ENCODE measurements at places on chromosomes 11 and 22.

DNA sequence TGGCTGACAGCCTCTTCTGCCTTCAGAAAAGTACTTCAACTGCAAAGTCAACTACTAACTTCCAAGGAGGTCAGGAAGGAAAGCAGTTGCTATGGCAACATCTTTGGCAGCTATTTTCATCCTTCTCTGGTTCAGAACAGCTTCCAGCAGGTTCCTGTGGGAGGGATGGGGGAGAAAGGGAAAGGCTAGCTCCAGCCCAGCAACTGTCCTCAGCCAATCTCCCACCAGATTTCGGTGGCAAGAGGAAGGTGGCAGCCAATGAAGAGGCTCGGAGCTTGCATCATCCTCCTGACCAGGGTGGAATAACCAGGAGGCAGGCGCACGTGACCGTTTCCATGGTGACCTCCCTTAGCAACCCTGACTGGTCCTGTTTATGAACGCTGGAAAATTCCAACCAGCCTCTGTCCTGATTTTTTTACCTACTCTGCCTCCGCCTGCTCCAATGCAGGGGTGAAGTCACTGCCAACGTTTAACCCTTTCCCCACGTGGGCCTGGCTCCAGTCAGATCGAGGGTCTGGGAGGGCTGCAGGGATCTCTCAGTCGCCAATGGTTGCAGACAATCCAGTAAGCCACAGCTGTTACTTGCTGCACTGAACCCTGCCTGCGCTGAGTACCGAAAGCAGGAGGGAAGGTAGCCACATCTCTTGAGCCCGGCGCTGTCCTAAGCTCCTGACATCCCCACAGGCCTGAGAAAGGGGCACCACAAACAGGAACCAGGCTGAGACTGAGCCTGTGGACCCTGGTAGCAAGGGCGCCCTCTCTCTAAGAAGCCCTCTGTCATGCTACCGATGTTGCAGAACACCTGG is 11.2 kb upstream of the MALAT1 start:
- DNase-seq, result peak; percentile 70

DNA sequence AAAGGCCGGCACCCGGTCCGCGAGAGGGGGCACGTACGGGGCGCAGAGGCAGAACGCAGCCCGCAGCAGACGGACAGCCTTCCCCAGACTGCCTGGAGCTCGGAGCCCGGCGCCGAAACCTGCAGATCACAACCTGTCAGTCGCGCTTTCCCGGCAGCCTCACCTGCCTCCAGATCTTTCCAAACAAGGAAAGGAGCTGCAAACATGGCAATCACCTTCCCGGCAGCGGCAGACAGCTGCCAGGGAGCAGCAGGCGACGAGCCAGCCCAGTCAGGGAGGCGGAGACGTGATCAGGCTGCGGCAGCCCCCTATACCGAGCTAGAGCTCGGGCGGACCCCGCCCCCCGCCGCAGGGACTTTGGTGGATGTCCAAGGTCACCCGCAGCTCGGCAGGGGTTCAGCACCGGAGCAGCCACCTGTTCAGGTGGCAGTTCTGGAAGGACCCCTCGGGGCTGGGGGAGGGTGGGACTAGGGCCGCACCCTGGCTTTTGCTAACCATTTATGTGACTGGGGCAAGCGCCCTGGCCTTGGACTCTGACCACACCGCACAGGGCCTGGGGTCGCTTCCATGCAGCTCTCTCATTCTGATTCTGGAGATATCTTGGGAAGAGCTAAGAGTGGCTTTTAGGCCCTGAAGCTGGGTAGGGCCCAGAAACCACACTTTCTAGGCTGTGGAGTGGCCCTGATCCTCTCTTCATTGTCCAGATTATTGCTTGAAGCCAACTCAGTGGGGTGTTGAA is 143.8 kb downstream of the NECTIN1 start:
- no peak for DNase-seq

- DNase-seq, result no peak
These were observed 52.2 kb downstream of the GAB2 start for GRCh38 chr11:78365381-78365792.

GRCh38 chr11:73267906-73268540 is 4.1 kb upstream of the P2RY6 start:
- no peak for DNase-seq

GRCh38 chr22:45206233-45206632 is 34.5 kb downstream of the KIAA0930 start:
- DNase-seq, result no peak

GRCh38 chr11:126607374-126607773 is 251.9 kb downstream of the ST3GAL4 start:
- peak; percentile 11 for DNase-seq

GRCh38 chr11:129846508-129847335 is 31.1 kb downstream of the TMEM45B start:
- no peak for DNase-seq

DNA sequence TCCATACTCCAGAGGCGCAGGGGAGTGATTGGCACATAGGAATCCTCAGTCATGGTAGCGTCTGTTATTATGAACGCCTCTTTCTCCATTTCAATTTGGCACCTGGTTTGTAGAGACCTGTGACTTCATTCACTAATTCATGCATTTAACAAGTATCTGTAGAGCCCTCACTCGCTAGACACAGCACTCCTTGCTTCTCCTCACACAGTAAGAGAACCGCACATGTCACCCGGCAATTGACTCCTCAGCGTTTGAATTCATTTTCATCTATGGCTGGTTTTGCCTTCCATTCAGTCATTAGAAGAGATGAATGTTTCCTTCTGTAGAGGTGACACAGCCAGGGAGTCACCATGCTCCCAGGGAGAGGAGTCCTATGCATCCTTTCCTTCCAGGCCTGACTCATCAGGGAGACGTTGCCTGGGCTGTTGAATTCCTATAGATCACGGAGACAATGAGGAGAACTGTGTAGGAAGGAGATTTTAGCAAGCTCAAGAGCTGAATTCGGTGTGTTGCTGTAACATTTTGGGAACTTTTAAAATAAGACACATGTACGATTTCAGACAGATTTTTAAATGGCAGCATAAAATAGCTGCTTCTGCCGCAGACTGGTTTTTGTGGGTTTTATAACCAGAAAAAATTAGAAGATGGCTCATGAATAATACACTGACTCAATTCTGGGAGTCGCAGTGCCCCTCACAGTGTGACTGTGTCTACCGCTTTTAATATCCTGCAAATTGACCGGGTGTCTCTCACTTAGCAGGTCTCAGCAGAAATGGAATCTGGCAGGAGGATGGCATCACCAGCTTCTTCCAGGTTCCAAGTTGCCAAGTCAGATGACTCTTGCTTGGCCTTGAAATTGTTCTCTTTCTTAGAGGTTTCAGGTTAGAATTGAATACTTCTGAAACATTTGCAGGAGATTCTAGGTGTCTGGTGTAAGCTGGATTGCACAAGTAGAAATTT is 44.4 kb upstream of the CLMP start:
- no peak for DNase-seq

- no peak for DNase-seq
These were observed 17.9 kb downstream of the MICAL2 start for GRCh38 chr11:12128301-12128751.

GRCh38 chr22:47116426-47117341 is 354.2 kb downstream of the TBC1D22A start:
- DNase-seq, result no peak

- no peak for DNase-seq
These were observed 18.8 kb downstream of the APOL4 start for GRCh38 chr22:36182857-36183256.

DNA sequence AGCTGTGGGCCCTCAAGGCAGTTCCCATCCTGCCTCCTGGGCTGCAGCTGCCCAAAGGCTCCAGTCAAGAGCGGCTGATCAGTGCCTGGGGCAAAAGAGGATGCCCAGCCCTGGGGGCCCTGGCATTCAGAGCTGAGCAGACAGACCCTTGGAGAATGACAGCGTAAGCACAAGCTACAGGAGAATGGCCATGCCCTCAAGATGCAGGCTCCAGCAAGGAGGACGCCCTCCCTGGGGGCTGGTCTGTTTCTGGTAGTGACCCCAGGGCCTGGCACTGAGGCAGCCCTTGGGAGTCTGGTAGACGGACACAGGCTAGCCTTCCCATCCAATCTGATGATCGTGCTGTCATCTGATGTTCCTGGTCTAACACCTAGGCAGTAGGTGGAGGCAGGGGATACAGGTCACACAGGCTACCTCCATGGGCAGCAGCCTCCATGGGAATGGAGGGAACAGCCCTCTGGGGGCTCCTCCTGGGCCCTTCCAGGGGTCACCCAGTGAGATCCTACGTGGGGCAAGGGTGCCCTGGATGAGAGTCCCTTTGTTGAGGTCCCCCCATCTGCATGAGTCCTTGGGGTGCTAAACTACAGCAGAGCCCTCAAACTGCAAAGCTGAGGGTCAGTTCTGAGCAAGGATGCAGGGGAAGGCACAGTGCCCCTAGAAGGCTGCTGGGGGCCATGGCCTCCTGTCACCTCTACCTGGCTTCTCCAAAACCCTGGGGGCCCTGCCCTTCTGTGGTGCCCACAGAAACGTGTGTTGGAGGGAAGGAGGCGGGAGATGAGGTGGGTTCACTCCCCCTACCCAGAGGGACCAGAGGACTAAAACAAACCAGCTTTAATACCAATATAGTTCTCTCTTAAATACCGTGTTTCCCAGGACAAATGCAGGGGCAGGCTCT is 10.2 kb upstream of the SF1 start:
- no peak for DNase-seq

GRCh38 chr11:29328961-29329441 is 687.8 kb downstream of the KCNA4 start:
- DNase-seq, result no peak

DNA sequence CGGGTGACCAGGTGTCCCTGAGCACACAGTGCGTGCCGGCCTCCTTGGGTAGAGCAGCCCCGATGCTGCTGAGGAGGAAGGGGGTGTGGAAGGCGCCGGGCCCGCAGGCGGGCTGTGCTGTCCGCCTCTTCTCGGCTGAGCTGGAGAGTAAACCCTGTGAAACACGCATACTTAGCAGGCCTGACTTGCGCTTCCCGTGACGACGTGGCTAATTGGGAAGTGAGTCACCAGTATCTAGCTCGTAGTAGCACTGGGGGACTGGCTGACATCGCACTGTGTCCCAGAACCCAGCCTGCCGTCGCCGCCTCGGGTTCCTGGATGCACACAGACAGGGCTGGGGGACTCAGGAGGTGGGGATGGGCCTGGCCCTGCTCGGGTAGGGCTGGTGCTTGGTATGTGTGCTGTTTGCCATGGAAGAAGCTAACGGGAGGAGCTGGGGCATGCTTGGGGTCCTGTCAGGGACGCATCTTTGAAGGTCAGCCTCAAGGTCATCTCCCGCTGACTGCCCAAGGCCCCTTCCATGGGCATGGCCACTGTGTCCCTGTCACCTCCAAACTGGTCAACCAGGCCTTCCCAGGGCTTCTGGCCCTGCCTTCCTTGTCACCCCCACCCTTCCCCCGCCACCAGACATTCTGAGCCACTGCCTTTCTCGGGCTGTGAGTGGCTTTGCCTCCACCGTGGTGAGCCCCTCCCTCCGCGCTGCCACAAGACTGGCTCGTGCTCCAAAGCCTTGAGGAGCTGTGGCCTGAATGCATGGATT is 1327.0 kb downstream of the BRD1 start:
- DNase-seq, result no peak

- DNase-seq, result no peak
These were observed 460.0 kb downstream of the BUD13 start for GRCh38 chr11:116312570-116313391.

- peak; percentile 43 for DNase-seq
These were observed 369 bp downstream of the DHCR7 start for GRCh38 chr11:71447791-71448256.

DNA sequence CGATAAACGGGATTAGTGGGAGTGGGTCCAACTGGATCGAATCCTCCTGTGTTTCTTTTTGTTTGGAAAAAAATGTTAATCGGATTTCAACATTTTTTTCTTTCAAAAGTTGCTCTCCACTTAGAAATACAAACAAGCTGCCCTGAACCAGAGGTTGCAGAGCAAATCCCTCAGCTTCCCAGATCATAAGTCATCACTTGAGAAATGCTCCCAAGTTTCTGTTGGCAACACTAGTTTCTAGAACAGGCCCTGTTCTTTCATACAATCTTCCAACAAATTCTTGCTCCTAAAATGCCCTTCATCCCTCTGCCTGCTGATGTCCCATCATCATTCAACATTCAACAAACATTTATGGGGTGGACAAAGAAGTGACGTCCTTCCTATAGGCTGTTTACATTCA is 1.3 kb upstream of the MLC1 start:
- no peak for DNase-seq

DNA sequence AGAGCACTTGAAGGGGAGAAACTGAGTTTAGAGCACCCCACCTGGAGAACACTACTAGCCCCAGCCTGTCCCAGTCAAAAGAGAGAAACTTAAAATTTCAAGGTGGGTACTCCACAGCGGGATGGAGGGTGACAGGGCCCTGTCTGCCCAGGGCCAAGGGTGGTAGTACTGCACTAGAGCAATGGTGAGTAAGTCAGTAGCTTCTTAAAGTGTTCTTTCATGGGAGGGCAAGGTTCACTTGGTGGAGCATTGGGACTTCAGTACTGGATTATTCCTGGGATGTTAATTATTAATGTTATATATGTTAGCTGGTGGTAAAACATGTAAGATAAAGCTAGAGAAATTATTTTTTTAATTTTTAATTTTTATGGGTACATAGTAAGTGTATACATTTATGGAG is 28.5 kb upstream of the AQP11 start:
- DNase-seq, result no peak

DNA sequence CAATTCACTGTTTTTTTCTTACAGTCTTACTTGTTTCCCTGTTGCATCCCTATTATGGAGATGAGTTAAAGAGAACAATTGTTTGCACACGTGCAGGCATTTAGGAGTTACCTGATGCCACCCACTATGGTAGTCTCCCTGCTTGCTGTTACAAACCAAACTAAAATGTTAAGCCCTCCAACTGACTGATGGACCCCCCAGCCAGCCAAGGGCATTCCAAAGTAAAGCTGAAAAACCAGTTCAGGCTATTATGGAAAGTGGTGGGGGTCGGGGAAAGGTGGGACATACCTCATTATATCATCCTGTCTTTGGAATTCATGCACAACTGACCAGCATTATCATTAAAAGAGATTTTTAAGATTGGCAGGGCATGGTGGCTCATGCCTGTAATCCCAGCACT is 47.0 kb upstream of the GNAZ start:
- DNase-seq, result no peak

DNA sequence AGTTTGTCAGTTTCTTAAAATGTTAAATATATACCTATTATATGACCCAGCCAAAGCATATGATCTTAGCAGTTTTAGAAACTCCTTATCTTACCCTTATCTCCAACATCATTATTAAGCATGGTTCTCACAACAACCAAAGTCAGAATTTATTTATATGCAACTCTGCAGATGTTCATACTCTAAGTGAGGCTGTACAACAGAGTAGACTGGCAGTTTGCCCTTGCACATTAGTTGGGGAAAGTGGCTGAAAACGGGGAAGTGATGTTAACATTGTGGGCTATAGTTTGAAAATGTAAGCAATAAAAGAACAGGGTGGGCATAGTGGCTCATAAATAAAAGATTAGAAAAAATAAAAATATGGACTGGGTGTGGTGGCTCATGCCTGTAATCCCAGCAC is 49.7 kb downstream of the ATG16L2 start:
- DNase-seq, result no peak
